ENCODE measurements at places on chromosomes 5 and 9. TPM values are rescaled to one million over a fixed set of nuclear protein-coding genes. Genes with fewer than 3 reads are reported as not detected.

GRCh38 chr5:32489791-32490562 lies 45.4 kb upstream of the ZFR start:
- DNase-seq = peak; percentile 85

DNA sequence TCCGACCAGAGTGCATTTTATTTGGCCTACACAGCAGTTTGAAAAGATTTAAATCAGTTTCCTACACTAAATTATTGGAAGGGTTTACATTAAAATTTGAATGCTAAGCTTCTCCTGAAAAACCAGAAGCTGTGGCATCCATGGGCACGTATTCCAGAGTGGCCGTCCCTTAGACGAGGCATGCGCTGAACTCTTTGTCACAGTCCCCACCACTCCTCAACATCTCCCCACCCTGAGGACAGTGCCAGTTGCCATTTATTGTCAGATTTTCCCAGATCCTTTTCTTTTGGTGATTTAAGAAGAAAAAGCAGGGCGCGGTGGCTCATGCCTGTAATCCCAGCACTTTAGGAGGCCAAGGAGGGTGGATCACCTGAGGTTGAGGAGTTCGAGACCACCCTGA lies 39.9 kb upstream of the UNC5A start:
- DNase-seq = no peak

- DNase-seq = peak; percentile 51
Observed at GRCh38 chr5:73354406-73354805, 94.2 kb downstream of the FOXD1 start.

DNA sequence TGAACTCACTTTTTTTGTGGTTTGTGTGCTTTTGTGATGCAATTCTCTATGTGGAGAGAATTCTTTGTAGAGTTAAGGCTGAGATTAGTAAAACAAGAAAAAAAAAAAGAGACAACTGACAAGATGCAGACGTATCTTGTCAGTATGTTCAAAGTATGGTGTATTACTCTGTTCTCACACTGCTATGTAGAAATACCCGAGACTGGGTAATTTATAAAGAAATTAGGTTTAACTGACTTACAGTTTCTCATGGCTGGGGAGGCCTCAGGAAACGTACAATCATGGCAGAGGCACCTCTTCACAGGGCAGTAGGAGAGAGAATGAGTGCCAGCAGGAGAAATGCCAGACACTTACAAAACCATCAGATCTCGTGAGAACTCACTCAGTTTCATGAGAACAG lies 475.2 kb upstream of the CDH18 start:
- DNase-seq = no peak

DNA sequence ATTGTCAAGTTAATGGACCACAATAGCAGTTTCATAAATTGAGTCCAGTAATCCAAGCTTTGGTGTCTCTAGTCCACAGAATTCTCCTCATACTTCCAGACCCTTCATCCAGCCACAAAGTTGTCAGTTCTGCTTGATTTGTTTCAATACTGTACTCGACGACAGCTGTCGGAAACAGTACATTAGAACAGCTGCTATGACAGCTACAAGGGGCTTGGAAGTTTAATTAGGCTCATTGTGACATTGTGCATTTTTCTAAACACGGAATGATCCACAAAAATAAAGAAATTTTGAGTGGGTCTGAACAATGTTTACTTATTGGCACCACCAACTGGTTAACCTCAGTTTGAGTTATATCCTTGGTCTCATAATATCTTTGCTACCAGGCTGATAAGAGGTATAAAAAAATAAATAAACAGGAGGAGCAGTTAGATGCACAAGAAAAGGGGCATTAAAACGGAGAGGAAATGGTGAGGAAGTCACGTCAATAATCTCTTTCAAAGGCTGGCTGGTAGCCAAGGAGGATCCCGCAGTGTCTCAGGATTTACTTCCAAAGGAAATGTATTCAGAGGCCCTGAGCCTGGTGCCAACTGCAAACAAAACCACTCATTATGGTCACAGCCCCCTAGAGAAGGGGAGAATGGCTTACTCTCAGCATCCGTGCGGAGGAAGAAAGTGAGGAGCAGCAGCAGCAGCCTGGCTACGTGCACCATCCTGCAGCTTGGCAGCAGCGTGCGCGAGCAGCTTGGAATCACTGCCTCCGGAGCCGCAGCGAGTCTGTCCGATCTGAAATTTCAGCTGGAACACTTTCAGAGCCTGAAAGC lies 933.8 kb upstream of the DMAC1 start:
- DNase-seq = peak; percentile 36

DNA sequence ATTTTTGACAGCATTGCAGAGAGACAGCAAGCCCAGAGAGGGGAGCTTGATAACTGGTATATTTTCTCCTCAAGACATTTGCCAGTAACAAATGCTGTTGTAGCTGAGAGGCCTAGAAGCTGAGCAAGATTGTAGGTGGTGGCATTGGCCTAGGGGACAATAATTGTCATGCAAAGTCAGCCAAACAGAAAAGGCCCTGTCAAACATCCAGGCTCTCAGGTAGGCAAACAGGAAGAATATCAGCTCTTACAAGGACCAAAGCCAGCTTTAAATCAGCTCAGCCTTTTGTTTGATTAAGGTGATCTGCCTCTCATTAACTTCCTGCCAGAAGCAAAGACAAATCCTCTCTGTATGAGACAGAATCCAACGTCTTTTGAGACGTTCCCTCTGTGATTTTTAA lies 29.7 kb upstream of the BARX1 start:
- DNase-seq = no peak

DNA sequence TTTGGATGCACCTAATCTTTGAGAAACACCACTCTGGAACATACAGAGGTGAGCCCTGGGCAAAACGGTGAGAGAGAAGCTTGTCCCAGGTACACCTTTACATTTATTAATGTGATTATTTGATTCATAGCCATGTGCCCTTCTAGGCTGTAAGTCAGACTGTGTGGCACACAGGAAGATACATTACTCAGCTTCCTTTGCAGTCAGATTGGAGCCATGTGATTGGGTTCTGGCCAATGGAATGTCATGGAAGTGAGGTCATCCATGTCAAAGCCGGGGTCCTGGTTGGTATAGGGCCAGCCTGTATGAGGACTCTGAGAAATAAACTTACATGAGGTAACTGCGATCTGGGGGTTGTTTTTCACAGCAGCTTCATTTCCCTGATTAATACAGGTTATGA lies 106.8 kb upstream of the CD180 start:
- DNase-seq = peak; percentile 37

- DNase-seq = no peak
Observed at GRCh38 chr5:152912924-152913323, 507.8 kb upstream of the NMUR2 start.

GRCh38 chr5:31047007-31047406 lies 146.5 kb upstream of the CDH6 start:
- no peak for DNase-seq

GRCh38 chr9:121194730-121195129 lies 6.9 kb downstream of the RAB14 start:
- DNase-seq = no peak

SPRY4 gene
- total RNA-seq = 3.9 TPM

SLC6A19 gene
- total RNA-seq = not detected

GBA2 gene
- 16.9 TPM for total RNA-seq

LAMC3 gene
- total RNA-seq = 0.49 TPM
